K562 (cell line): ENCODE measurements at places on chromosomes 1 and 21.

GRCh38 chr1:110756506-110756905 lies 81.8 kb upstream of the KCNA3 start:
- H3K27me3 ChIP-seq, result peaks cover 22% of the 10 kb centered on the region
- no peak overlapping the region for H3K4me3 ChIP-seq
- no peak for DNase-seq
- no peaks in the 10 kb centered on the region for H3K4me1 ChIP-seq
- no peak overlapping the region for H3K27ac ChIP-seq

- H3K27ac ChIP-seq, result no peak overlapping the region
- no peak overlapping the region for H3K4me3 ChIP-seq
- no peaks in the 10 kb centered on the region for H3K36me3 ChIP-seq
- H3K27me3 ChIP-seq, result no peaks in the 10 kb centered on the region; the same call in 2 of the 3 replicates
- peaks cover 35% of the 10 kb centered on the region for H3K4me1 ChIP-seq
Observed at GRCh38 chr1:21318714-21319159, 28.5 kb upstream of the ECE1 start.

DNA sequence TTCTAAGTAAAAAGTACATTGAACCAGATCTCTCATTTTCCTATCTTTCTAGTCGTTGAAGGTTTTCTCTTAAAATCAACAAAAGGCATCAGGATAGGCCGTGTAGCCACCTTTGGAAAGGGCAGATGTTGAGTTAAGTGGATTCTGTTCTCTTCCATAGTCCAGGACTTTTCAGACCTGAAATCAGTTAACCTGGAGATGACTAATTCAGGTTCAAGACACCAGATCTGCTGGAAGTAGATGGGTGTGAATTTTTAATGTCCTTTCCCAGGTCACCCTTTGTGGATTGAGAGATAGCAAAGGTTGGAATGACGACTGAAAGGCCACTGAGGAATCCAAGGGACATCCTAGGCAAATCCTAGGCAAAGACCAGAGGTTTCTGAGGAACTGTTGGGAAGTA lies 172.8 kb downstream of the DHRS3 start:
- no peak for DNase-seq
- no peaks in the 10 kb centered on the region for H3K27me3 ChIP-seq
- H3K4me3 ChIP-seq, result no peak overlapping the region
- peak overlapping the region; percentile 39 for H3K27ac ChIP-seq

DNA sequence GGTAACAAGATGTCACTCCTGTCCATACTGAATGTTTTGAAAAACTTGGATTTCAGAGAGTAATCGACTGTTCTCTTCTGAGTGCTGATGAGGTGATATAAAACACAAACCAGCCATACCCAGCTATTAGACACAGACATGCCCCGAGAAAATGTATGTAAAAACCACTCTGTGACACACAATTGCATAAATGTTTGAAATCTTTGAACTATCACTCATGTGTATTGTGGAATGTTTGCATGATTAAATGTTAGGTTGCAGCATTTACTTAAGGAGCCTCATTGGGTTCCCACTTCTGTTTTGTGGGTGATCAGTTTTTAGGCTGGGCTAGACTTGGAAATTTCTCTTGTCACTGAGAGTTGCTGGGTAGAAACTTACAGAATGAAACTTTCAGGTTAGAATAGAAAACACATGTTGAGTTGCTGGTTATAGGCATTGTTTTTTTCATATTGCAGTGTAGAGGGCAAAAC lies 270.4 kb upstream of the B3GALT2 start:
- no peak overlapping the region for H3K4me3 ChIP-seq
- no peaks in the 10 kb centered on the region for H3K27me3 ChIP-seq
- no peak for DNase-seq
- no peak overlapping the region for H3K27ac ChIP-seq
- H3K36me3 ChIP-seq, result no peaks in the 10 kb centered on the region

GRCh38 chr1:34682452-34683223 lies 72.2 kb upstream of the GJB5 start:
- H3K4me1 ChIP-seq, result no peaks in the 10 kb centered on the region
- no peak overlapping the region for H3K27ac ChIP-seq
- no peaks in the 10 kb centered on the region for H3K27me3 ChIP-seq

DNA sequence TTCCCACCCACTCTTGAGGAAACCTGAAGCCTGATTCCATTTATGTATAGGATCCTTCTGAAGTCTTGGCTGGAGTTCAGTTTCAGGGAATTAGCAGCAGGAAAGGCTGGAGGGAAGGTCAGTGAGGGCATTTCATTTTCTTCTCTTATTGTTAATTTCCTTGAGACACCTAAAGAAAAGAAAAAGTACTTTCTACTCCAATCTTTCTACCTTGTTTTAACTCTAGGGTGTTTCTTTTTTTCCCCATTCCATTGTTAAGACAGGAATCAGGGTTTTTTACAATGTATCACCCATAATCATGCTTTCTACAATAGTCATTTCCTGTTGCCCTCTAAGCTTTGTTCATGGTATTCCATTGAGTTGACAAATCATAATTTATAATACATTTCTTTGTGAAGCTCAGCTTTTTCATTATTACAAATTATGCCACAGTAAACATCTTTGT lies 27.4 kb downstream of the SNRPE start:
- no peaks in the 10 kb centered on the region for H3K27me3 ChIP-seq
- H3K4me3 ChIP-seq, result no peak overlapping the region
- DNase-seq, result no peak
- no peak overlapping the region for H3K27ac ChIP-seq
- H3K4me1 ChIP-seq, result no peaks in the 10 kb centered on the region
- H3K36me3 ChIP-seq, result no peaks in the 10 kb centered on the region
